MV-4-11 (cell line): ENCODE measurements at places on chromosomes 16 and 17.
A peak's percentile ranks its signal among the peaks of the same experiment; 100 is the strongest.

DNA sequence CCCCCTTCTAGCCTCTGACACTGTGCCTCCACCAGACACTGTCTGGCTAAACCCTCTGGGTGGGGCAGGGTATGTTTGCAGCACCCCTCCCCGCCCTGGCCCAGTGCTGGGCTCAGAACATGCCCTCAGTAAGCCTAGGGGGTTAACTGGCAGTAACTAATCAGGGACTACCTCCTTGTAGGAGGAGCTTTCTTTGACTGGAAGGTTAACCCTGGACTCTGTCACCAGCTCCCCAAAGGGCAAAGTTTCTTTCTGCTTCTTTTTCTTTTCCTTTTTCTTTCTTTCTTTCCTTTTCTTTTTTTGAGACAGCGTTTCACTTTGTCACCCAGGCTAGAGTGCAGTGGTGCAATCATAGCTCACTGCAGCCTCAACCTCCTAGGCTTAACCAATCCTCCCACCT is 76.8 kb downstream of the PLXDC1 start:
- DNase-seq = no peak

- no peak for DNase-seq
Measured at GRCh38 chr16:30069611-30070462, 4.3 kb downstream of the ALDOA start.

GRCh38 chr17:78986649-78987328 is 7.1 kb upstream of the LGALS3BP start:
- DNase-seq = peak; percentile 74

GRCh38 chr17:30995347-30995746 is 24.5 kb downstream of the RNF135 start:
- DNase-seq = no peak

GRCh38 chr16:50213939-50214519 is 52.3 kb upstream of the ADCY7 start:
- DNase-seq = peak; percentile 28

- no peak for DNase-seq
Measured at GRCh38 chr17:80998748-80999535, 7.3 kb downstream of the CHMP6 start.

DNA sequence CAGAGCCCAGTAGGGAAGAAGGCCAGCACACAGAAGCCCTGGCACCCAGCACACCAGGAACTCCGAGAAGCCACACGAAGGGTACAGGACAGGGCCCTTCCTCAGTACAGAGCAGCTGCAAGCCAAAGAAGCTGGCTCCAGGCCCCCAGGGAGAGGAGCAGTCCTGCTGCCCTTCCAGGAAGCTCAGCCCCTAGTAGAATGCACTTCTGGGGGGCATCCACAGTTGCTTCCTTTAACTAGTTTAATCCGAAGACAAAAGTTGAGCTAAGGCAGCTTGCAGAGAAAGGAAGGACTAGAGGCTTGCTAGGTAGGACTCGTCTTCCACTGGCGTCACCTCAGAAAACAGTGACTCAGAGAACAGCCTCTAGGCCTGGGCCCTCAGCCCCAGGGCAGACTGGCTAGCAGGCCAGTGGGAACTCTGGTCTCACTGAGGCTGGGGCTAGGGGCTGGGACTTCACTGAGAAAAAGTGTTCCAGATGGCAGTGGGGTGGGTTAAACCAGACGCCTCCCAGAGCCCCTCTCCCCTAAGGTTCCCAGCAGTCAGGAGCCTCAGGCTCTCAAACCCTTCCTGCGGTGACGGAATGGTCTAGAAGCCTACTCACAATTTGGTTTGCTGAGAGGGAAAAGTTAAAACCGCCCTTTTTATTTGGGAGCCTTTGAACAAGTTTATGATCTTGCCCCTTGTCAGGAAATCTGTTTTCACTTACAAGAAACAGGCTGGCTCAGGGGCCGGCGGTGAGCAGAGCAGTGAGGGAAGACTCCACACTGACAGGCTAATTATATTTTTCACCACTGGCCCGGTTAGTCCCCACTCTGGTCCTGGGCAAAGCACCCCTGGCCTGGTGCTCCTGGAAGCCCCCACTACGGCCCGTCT is 41.4 kb downstream of the ACTG1 start:
- no peak for DNase-seq

DNA sequence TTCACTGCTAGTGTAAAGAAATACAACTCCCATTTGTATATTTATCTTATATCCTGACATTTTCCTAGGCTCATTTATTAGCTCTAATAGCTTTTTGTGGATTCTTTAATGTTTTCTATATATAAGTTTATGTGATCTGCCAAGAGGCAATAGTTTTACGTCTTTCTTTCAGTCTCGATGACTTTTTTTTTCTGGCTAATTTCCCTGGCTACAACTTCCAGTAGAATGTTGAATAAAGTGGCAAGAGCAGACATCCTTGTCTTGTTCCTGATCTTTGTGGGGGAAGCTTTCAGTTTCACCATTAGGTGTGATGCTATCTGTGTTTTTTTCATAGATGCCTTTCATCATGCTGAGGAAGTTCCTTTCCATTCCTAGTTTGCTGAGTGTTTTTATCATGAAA is 43.9 kb upstream of the ABCA3 start:
- DNase-seq = no peak

DNA sequence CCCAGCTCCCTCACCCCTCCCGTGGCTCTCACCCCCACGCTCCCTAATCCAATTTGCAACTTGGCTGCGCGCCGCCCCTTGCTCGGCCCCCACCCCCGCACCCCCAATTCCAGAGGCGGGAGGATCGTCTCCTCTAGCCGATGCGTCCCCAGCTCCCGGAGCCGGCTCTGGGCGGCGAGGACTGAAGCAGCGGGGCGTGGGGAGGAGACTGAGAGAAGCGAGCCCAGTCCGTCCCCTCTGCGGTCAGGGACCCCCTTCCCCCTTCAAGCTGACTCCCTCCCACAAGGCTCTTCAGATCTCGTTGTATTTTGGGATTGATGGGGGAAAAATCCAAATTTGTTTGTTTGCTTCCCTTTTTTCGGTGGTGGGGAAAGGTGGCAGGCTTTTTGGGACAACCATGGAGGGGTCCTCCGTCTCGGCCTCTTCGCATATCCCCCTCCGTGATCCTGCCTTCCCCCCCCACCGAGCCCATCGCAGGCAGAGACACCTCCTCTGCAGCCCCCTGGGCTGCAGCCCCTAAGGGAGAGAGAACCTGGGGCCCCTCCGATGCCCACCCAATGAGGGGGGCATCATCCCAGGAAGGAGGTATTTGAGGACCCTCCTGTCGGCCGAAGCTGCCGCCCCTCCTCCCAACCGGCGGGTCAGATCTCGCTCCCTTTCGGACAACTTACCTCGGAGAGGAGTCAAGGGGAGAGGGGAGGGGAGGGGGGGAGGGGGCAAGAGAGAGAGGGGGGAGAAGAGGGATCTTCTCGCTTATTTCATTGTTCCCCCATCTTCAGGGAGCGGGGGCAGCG is 466 bp downstream of the NEUROD2 start:
- DNase-seq = no peak

GRCh38 chr17:68097161-68097805 is 61.7 kb downstream of the KPNA2 start:
- DNase-seq = no peak

DNA sequence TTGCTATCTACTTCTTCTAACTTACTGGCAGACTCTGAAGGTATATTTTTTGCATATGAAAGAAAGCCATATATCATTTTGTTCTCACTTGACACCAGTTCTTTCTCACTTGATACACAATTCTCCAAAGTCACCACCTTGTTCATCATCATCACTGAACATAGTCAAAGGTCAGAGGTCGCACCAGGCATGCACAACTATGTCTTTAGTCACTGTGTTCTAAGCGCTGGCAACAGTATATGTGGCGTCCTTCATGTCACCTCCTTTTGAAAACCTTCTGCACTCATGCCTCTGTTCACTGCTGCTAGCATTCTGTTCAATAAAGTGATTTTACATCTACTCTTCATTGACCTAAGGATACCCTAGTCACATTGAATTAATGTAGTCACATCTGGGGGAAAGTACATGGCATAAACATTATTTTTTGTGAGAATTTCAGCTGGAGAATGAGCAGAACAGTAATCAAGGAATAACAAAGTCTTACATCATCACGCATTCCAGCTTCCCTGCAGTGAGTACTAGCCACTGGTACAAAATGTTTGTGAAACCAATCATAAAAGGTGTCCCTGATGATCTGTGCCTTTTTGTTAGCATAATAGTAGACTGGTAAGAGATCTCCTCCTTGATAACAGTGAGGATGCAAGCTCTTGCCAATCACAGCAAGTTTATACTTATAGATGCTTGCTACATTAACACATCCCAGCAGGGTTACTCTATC is 20.5 kb upstream of the TBX4 start:
- no peak for DNase-seq

- peak; percentile 17 for DNase-seq
Measured at GRCh38 chr17:63694229-63694949, 5.5 kb downstream of the LIMD2 start.

DNA sequence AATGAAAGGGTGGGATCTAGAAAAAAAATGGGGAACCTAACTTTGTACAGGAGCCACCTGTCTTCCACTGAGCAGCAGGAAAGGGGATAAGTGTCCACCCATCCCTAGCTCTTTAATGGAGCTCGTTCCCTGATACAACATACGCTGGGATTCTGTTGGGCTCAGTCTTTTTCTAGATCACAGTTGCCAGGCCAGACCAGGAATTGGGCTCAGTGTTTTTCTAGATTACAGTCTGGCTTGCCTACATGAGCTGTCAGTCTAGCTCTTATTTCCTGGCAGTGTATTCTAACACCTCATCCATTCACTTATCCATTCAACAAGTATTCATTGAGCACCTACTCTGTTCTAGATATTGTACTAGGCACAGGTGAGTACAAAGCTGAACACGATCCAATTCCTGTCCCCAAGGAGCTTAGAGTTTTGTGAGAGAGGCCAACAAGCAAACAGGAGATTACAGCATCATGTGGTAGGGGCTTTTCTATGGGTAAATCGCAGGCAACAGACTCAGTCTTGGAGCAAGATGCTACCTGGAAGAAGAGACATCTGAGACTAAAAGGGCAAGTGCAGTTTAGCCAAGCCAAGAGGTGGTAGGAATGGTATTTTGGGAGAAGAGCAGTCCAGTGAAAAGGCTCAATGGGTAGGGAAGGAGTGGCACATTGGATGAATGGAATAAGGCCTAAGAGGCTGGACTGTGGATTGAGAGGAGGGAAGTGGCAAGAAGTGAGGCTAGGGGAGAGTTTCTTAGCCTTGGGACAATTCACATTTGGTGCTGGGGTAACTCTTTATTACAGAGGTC is 138.0 kb upstream of the HS3ST2 start:
- no peak for DNase-seq

GRCh38 chr17:50946891-50947781 is 81.0 kb upstream of the TOB1 start:
- DNase-seq = no peak

DNA sequence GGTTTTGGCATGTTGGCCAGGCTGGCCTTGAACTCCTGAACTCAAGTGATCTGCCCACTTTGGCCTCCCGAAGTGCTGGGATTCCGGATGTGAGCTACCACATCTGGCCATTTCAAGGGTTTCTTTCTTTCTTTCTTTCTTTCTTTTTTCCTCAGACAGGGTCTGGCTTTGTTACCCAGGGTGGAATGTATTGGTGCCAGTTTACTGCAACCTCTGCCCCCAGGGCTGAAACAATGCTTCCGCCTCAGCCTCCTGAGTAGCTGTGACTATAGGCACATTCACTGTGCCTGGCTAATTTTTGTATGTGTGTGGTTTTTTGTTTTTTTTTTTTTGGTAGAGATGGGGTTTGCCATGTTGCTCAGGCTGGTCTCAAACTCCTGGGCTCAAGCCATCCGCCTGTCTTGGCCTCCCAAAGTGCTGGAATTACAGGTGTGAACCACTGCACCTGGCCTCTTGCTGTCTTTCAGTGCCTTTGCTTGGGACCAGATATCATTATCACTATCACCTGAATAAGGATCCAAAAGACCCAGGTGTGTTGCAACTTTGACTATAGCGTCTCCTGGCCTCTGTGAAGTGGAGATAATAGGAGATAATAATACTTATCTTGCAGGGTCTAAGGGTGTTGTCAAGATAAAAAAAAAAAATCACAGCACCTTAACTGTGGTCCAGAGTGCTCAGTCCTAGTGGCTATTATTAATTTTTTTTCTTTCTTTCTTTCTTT is 3.2 kb downstream of the FCSK start:
- DNase-seq = no peak
